ENCODE measurements at places on chromosomes 13 and 19.

- no peak for DNase-seq
Measured at GRCh38 chr19:6811906-6812305, 39.4 kb downstream of the VAV1 start.

GRCh38 chr19:9620842-9621155, 233 bp downstream of the ZNF561 start:
- no peak for DNase-seq

DNA sequence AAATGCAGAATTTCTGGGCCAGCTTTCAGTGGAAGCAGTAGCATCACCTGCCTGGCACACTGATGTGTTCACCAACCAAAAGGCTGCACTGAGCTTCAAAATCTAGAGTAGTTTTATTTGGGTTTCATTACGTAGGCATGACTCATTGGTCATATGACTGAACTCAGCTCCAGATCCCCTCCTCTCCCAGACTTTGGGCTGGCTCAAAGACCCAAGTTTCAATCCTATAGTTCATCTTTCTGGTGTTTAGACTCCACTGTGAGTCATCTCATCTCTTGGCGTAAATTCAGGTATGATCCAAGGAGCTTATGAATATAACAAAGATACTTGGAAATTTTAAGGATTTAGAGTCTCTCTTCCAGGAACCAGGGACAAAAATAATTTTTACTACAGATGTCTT, 17.7 kb downstream of the ZMYM5 start:
- peak; percentile 7 for DNase-seq

DNA sequence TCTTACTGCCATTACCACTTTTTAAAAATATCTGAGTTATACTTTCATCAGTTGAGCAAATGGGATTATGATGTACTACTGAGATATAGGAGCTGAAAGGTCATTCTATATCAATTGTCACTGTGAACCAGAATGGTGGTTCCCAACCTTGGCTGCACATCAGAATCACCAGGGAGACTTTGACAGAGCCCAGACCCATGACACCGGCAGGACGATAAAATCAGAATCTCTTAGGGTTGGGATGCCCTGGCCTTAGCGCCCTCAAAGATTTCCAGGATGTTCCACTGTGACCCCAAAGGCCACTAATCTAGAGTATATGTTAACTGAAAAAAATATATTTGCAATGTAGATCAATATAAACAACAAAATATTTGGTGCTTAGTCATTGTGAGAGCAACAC, 355.1 kb downstream of the LIG4 start:
- no peak for DNase-seq
